ENCODE measurements at places on chromosomes 4 and X. TPM values are rescaled to one million over a fixed set of nuclear protein-coding genes. Genes with fewer than 3 reads are reported as not detected.

DNA sequence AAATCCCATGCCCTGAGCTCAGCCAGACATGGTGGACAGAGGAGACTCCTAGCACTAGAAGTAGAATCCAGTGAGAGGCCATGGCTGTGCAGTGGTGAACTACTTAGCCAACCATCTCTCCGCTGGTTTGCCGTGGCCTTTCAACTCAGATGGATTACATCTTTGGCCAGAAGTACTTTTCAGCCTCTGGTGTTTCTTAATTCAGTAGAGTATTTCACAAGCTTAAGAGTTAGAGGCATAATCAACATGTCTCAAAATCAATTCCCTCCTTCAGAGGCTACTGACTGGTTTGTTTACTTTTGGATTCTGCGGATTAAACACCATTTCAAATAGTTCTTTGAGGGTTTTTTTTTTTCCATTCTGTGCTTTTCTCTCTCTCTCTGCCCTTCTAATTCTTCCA, 91.1 kb upstream of the PGRMC2 start:
- DNase-seq, result no peak

- no peak for DNase-seq
Observed at GRCh38 chr4:10082047-10082446, 34.6 kb downstream of the WDR1 start.

DNA sequence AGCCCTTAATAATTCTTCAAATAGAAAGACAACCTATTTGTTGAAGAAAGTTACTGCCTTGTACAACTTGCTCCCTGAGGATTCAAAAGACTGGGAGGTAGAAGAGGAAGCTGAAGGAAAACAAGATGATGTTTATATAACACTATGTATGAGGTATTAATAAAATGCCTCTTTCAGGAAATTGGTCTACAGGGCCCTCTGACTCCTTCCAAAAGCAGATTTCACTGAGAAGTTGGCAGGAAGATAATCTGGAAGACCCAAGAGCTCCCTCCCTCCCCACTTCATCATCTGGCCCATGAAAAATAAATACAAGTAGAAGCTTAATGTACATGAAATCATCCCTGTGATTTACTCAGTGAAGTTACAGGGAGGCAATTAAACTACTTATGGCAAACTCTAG, 107.5 kb upstream of the MAGEC2 start:
- DNase-seq, result no peak

DNA sequence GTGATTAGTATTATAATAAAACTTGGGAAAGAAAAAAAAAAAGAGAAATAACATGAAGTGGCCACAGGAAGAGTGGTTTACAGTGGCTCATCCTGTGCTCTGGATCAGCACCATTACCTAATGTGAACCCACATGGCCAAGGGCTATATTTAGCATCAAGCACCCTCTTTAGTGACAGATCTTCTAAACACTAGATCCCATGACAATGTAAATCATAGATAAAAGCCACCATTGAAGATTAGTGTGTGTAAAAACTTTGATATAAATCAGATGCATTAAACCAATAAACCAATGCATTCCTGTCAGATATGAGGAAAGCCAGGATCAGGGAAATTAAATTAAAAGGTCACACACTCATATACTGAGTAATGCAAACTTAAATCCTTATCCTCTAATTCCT, 400.6 kb upstream of the MAGEB18 start:
- no peak for DNase-seq

GRCh38 chr4:20615486-20616260, 84.6 kb upstream of the PACRGL start:
- DNase-seq, result no peak

GRCh38 chr4:69907151-69907550, 23.7 kb upstream of the CSN1S1 start:
- DNase-seq, result no peak

GRCh38 chr4:88104902-88105610, 53.4 kb downstream of the ABCG2 start:
- no peak for DNase-seq

DNA sequence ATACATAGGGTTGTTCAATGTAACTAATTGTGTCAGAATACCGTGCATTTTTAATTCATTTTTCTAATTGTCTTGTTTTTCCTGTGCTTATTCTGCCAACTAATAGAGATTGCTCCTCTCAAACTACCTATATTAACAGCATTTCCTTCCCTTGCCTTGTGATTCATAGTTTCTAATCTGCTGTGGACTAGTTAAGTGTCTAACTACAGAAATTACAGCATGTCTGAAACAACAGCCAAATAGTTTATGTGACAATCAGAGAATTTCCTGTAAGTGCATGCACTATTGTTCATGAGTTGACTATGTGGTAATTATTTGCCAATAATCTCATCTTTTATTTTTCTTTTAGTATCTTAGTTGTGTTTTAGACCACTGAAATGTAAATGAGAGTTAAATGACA, 4.1 kb upstream of the SEC24B start:
- no peak for DNase-seq

- no peak for DNase-seq
Observed at GRCh38 chrX:53354669-53355068, 67.8 kb downstream of the SMC1A start.

- peak; percentile 40 for DNase-seq
Observed at GRCh38 chr4:186144198-186144945, 39.9 kb downstream of the FAM149A start.

DNA sequence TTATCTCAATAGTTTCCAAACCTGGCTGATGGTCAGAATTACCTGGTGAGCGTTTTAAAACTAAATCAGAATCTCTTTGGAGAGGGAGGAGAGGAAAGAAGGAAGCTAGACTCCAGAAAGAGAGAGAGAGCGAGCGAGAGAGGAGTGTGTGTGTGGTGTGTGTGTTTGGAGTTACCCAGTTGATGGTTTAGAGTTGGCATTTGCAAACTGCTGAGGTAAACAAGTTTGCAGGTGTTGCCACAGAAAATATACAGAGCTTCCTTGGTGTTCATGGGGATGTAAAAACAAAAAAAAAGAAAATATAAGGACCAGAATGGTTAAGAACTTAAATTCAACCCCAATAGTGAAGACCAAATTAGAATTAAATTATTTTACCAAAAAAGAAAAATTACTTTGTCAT, 26.4 kb upstream of the LAP3 start:
- DNase-seq, result no peak

GRCh38 chr4:101198682-101199339, 148.5 kb downstream of the PPP3CA start:
- DNase-seq, result no peak

GRCh38 chrX:139063364-139063763, 351.8 kb upstream of the FGF13 start:
- no peak for DNase-seq

DNA sequence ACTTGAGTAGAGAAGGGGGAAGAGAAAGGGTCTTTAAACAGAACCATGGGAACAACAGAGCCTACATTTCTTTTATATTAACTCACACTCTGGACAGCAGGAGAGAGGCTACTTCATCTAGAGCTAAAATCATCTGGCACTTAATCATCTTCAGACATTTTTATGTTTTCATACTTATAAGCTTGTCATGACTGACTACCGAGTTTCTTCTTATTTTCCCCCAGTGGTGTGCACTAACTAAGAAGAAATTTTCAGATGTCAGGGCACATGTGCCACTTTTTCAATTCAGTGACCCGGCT, 11.8 kb upstream of the RTL5 start:
- no peak for DNase-seq

DNA sequence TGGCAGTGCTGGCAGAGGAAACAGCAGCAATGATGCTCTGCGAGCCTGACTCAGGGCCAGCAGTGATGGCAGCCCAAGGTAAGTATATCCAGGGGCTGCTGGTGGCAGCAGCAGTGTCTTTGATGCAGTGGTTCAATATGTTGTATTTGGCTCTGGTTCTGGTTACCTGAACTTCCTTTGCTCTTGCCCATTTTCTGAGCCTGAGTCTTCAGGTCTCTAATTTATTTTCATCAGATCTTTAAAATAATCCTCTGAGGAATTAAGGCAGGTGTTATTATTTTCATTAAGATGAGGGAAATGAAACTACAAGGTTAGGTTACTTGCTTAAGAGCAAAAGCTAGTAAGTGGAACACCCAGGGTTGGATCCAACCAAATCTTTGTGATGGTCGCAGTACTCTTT, 102.8 kb upstream of the BMP2K start:
- DNase-seq, result no peak

GRCh38 chr4:107248571-107248970, 212.5 kb upstream of the DKK2 start:
- DNase-seq, result no peak

CT45A1 gene
- total RNA-seq, result not detected

HS3ST1 gene
- 6.7 TPM for total RNA-seq

ADAD1 gene
- total RNA-seq, result not detected

TKTL2 gene
- not detected for total RNA-seq

HTR2C gene
- total RNA-seq, result not detected

NSD2 gene
- 115 TPM for total RNA-seq

LPAR4 gene
- 0.50 TPM for total RNA-seq

CCDC160 gene
- not detected for total RNA-seq
